ENCODE measurements at places on chromosomes 2 and 18.

DNA sequence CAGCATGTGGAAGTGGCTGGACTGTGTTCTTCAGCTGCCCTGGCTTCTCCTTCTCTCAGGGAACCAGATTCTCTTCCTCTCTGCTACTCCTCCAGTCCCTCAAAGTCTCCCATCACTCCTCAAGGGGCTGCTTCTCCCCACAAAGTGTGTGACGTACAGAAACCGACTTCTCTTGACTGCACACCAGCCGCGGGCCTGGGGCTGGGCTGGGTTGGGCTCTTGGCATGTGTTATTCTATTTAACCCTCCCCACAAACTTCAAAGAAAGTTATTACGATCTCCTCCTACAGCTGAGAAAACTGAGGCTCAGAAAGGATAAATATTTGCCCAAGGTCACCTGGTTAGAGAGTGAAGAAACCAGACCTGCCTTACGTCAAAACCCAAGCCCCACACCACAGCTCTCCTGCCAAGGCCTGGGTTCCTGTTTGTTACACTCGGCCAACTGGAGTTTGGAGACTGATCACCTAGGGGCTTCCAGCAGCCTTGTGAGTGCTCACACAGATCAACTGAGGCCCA lies 269.0 kb downstream of the TFCP2L1 start:
- no peak for DNase-seq

DNA sequence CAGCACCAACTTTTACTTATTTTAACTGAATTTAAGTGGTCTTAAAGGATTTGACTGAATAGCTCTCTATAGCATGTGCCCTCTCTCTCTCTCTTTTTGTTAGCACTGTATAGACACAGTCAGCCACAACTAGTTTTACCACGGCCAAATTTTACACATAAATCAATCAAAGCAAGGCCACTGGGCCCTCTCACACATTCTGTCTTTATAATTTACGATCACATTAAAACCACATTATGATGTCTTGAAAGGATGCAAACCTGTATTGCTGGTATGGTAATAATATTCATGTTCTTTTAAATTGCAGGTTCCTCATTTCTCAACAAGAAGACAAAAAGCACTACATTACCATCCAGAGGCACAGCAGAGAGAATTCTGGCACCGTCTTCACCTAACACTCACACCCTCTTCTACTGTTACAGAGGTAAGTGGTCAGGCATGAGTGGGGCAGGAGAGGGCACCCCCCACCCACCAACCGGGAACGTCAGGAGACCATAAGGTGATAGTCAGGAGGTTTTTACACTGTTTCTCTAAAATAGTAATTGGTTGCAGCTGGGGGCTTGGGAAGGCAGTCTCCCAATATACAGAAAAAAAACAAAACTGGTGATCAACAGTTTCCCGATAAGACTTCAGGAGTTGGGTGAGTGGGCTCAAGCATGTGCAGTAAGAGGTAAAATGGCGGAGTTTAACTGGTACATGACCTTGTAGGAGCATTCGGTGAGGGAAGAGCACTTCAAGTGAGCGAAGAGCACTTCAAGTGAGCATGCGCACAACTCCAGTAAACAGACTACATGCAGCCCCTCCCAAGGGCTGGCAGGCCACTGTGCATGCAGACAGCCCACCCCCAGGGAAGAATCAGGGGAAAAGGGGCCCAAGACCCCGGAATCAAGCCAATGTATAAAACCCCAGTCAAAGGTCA lies 296.7 kb downstream of the PIEZO2 start:
- no peak for DNase-seq

DNA sequence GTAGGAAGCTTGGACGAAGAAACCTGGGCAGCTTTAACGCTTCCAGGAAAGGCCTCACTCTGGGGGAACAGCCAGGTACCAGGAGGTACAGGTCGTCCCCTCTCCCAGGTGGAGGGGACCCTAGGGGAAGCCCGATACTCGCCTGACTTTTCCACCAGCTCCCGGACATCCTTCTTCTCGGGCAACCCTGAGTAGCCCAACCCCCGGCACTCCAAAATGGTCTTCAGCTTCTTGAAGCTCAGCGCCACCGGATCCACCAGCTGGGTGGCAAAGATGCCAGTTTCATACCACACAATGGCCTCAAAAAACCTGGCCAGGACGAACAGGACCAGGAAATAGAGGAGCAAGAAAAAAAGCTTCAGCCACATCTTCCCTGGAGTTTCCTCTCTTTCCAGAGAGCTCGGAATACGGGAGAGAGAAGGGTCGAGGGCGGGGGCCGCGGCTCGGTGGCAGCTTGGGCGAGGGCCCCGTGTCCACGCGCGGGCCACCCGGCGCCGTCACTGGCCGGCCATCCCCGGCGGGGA lies 1.1 kb downstream of the RNF103 start:
- DNase-seq = peak; percentile 7

- no peak for DNase-seq
Measured at GRCh38 chr18:58005011-58005410, 39.0 kb upstream of the NEDD4L start.

GRCh38 chr2:11907190-11907589 lies 160.8 kb downstream of the LPIN1 start:
- DNase-seq = no peak

DNA sequence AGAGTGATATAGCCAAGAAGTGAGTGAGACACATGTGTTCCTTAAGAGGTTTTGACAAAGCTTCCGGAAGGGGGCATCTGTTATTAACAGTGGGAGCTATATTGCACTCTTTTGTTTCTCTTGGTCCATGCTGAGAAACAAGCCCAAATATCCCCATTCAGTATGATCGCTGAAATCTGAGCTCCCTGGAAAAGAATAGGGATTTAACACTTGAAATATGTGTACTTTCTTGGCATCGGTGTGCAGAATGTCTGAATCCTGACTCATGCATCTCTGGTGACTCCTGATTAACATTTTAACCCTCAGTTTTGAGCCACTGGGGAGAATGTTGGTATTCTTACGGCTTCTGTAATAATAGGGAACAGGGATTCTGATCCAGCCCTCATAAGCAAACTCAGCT lies 448.1 kb downstream of the TSN start:
- no peak for DNase-seq

DNA sequence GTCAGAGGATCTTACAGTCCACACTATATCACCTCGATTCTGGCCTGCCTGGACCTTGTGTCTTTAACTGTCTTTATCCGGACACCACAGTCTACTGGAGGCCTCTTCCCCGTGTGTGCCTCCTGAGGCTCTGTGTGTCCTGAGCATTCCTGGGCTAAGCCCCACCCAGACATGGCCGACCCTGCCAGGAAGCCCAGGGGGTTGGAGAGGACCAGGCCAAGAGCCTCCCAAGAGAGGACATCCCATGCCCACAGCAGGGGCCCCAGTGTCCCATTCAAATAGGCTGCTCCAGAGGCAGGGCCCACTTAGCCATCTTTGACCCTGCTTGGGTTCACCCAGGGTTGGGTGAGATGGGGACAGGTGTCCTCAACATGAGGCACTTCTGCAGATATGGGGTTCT lies 84.7 kb upstream of the OTOS start:
- no peak for DNase-seq

- no peak for DNase-seq
Measured at GRCh38 chr2:133517876-133518275, 50.4 kb downstream of the NCKAP5 start.

Data from NCI-H1105 (cell line).